NCI-H82 (cell line): ENCODE measurements at places on chromosomes 2 and 18.

- DNase-seq, result peak; percentile 23
These were observed at the start of gene OTOF for GRCh38 chr2:26477911-26478253. OTOF (minus strand) TSS chr2:26478124.

DNA sequence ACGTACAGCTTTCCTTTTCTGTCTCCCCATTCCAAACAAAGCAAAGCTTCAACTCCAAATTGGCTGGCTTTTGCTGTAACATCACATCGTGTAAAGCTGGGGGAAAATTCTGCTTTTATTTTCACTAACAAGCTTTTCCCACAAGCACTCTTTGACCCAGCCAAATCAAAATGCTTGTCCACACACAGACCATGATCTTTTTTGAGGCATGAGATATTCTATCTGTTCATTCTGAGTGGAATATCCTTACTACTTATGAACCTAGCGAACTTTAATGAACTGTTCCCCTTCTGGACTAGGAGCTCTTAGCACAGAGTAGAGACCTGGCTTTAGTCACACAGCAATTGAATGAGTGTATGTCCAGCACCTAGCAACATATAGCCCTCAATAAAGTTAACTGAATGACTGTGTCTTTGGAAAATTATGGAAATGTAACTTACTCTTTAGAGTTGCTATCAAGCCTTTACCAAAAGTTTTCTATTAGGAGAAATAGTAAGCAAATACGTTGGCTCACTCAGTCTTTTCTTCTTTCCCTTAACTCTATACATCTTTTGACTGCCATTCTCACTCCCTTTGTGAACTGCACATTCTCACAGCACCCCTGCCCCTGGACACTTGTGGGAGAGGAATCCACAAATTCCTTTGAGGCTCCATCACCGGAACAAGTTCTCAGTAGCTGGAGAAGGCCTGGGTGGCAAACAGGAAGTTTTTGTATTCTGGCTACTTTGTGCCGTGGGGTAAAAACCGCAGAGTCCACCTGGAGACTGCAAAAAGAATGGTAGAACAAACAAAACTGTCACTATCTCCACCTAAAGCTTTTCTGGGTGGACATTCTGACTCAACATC lies 1.3 kb upstream of the UBE2E3 start:
- DNase-seq, result no peak

DNA sequence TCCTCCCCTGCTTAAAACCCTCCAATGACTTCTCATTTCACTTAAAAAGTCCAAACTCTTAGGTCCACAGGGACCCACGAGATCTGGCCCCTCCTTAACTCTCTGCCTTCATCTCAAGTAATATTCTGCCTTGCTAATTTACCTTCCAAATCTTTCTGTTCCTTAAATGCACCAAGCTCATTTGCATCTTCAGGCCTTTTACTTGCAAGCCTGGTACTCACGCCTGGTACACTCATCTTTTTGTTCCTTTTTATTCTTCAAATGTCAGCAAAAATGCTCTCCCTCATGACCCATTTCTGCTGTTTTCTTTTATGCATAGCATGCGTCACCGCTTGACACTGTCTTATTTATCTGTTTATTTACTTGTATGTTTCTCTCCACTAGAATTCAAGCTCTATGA lies 2.7 kb upstream of the WIPF1 start:
- no peak for DNase-seq

DNA sequence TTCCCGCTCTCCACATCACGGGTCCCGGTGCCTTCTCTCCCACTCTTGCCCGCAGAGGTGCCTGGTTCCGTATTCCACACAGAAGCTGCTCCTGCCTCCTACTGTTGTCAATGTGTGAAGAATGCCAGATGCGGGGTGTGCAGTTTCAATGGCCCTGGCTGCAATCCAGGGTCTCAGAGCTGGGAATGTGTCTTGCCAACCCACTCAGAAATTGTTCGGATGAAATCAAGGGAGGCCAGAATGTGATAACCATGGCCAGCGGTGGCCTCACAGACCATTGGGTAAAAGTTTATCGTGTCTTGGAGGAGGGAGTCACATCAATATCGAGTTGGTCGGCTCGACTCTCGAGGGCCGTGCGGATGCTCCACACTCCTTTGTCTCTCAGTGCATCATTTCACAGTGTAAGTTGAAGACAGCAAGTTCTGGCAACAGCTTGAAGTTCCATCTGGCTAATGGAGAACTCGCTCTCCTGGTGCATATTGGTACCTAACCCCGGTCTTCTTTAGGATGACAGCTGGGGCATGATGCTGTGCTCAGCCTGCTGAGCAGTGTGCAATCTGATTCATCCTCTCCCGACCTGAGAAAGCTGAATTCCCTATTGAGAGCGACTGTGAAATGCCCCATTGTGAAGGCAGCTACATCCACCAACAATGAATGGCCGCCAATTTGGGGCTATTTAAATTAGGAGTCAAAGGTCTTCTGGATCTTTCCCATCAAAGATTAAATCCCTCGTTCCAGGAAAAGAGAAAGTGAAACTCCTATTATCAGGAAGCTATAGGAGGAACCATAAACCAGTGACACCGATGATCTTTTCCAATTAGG lies 389.0 kb downstream of the SOX11 start:
- DNase-seq, result peak; percentile 81

- DNase-seq, result peak; percentile 37
These were observed 126.7 kb downstream of the STK39 start for GRCh38 chr2:168120730-168121129.

- no peak for DNase-seq
These were observed 16.1 kb upstream of the ALLC start for GRCh38 chr2:3641841-3642421.

DNA sequence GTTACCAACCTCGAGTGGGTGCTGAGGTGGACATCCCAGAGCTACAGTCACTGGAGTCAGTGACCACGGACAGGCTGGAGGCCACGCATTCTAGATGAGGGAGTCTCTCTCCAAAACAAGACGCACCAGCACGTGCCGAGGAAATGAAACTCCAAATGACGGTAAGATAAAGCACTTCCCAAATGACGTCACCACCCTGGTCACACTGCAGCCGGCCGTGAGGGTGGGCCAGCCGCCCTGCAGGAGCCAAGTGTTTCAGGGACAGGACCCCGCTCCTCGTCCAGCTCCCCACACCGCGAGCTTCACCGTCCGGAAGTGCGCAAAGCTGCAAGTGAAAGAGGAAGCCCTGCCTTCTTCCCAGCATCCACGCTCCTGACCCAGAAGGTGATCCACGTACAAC lies 99.4 kb downstream of the ZNF516 start:
- DNase-seq, result no peak

GRCh38 chr18:78920456-78921138 lies 59.0 kb upstream of the SALL3 start:
- DNase-seq, result no peak

DNA sequence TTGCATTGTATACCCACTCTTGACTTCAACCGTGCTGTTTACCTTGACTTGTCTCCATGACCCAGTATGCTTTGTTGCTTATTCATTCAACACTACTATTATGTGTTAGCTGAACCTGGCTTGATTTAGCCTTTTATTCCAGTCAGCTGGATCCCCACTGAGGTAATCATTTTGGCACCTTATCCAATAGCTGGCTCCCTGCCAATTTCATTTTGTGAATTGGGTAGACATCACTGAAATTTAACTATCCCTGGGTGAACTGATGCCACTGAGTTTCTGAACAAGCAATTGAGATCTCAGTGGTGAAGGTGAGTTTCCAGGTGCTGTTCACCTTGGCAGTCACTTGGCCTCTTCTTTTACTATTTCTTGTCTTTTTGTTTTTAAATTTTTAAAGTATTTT lies 584.3 kb downstream of the ADCYAP1 start:
- no peak for DNase-seq

GRCh38 chr2:134662751-134663150 lies 56.0 kb downstream of the TMEM163 start:
- DNase-seq, result no peak

- no peak for DNase-seq
These were observed 163.5 kb downstream of the CDH19 start for GRCh38 chr18:66440433-66440832.

GRCh38 chr2:161233858-161234431 lies 73.7 kb downstream of the TANK start:
- DNase-seq, result no peak

DNA sequence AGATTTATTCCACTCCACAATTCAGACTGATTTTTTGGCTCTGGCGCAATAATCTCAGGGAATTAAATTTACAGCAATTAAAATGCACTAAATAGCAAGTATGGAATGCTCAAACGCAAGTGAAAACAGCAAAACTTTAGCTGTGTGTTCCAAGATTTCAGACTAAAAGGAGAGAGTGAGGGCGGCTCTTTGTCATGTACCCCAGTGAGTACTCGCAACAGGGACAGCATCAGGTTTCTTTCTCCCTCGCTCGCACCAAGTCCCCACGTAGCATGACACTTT lies 1.1 kb downstream of the ROCK2 start:
- no peak for DNase-seq

DNA sequence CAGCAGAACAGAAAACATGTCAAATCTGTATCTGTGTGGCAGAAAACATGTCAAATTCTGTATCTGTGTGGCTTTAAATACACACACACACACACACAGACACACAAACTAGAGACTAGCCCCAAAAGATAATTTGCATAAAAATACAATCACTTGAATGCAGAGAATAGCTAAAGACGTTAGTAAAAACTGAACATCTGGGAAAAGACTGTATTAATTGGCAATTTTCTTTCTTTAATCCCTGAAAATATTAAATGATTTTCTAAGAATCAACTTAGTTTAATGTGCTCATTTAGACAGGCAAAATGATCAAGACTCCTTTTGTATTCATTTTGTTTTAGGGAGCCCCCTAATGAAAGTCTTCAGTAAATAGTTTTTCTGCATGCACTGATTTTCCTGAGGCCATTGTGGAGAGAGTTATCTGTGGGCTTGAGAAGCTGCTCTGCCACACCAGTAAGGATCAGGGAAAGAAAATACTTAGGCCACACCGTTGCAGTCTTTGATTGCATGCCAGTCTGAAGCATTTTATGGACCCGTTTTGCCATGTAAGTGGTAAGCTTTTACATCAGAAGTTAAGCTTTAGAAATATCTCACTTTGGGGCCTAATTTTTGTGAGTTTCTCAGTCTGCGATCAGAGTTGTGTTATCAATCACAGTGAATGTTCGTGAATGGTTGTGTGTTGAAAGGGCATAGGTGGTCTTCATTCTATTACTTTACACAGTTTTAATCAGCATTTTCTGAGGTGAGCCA lies 2.2 kb downstream of the SPATS2L start:
- DNase-seq, result peak; percentile 12

GRCh38 chr18:32707586-32707985 lies 65.2 kb downstream of the KLHL14 start:
- DNase-seq, result no peak

DNA sequence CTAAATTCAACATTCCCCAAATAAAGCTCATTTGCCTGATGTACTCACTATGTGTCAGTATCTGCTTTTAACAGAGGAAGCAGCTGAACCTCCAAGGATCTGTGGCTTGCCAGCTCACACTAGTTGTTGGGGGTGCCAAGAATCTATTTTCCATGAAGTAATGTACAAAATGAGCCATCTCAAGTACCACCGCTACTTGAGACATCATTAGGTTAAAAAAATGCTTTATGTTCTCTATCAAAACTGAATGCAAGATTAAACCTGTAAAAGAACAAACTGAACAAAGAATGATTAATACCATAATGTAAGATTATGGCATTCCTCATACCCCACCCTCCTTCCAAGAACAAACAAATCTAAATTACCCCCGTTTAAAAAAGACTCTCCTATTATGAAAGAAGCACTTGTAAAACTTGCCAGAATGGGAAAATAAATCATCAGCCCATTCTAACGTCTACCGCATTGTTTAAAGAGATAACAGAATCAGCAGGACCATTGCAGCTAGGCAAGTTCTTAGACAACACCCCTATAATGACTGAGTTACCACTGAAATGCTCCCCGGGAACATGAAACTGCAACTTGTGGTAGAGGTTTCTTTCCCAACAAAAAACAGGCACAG lies 471.6 kb downstream of the DLGAP1 start:
- no peak for DNase-seq

DNA sequence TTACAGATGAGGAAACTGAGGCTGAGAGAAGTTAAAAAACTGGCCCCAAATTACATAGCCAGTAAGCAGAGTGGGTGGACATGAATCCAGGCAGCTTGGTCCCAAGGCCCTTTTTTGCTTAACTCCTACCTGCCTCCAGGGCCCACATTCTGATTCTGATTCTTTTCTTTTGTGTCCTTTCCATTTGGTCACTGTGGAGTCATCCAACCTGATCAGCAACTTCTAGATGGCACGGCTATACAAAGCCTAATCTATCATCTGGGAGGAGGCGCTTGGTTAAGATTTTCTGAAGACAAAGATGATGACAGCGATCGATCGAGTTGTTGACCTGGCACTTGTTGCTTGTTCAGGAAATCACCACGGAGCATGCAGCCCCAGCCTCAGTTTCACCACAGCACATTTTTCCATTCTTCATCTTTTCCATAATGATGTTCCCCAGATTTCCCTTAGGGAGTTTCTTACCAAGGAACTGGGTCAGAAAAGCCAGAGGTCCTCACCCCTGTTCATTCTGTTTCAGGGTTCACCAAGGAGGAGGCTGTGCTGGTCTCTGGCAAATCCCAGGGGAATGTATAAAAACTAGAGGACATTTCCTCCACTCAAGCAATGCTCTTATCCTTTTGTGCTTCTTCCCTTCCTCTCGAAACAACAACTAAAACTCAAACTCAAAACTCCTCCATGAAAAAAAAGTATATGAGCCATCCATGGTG lies 6.9 kb upstream of the IGFBP2 start:
- DNase-seq, result no peak

- peak; percentile 61 for DNase-seq
These were observed 37.5 kb downstream of the CMPK2 start for GRCh38 chr2:6828299-6828584.

GRCh38 chr2:116979916-116980764 lies 834.4 kb upstream of the DDX18 start:
- no peak for DNase-seq

DNA sequence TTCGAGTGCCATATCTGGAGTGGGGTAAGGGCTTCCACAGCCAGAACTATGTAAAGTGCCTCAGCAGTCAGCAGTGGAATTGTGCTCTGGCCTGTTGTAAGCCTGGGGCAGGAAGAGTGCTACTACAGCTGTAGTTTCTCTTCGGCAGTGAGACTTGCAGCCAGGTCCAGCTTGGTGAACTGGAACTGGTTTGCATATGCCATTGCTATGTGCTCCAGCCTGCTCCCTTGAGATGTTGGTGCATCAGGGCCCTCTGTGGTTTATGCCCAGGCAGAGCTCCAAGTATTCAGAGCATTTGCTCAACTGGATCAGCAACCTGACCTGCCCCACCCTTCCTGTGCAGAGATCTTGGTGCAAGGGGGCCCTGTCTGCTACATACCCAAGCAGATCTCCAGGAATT lies 47.8 kb downstream of the ZNF804A start:
- DNase-seq, result no peak
